HepG2 (cell line): ENCODE measurements at places on chromosomes 4 and X.

- H3K36me3 ChIP-seq: no peaks in the 10 kb centered on the region
- H3K27ac ChIP-seq: no peak overlapping the region
- no peaks in the 10 kb centered on the region for H3K4me1 ChIP-seq
- no peak overlapping the region for H3K4me3 ChIP-seq
- DNase-seq: no peak
Observed at GRCh38 chr4:181939199-181939945, 303.8 kb upstream of the TENM3 start.

DNA sequence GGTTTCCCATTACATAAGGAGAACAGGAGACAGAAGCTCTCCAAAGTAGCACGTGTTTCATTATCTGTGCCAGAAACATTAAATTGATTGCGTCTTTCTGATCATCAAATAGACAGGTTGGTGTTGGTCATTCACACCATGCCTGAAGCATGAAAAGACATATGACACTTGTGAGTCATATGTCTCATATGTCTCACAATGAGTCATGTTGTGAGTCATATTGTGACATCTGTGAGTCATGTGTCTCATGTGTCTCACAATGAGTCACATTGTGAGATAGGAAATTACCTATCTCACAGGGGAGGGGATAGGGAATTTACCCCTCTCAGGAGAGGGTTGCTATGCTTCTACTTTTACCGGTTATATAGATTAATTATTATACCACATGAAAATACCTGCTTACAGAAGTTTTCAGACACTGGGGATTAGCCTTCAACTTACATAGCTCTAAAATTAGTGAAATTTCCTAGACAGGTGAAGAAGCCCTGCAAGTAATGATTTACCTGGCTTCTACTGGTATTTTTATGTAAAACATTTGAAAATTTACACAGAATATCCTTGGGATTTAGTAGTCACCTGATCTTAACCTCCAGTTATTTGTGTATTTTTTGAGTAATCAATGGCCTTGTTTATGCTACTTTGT lies 80.8 kb downstream of the NPFFR2 start:
- no peaks in the 10 kb centered on the region for H3K4me1 ChIP-seq
- no peaks in the 10 kb centered on the region for H3K36me3 ChIP-seq
- H3K27me3 ChIP-seq: no peaks in the 10 kb centered on the region
- no peak overlapping the region for H3K27ac ChIP-seq
- H3K4me3 ChIP-seq: no peak overlapping the region
- peak; percentile 32 for DNase-seq

DNA sequence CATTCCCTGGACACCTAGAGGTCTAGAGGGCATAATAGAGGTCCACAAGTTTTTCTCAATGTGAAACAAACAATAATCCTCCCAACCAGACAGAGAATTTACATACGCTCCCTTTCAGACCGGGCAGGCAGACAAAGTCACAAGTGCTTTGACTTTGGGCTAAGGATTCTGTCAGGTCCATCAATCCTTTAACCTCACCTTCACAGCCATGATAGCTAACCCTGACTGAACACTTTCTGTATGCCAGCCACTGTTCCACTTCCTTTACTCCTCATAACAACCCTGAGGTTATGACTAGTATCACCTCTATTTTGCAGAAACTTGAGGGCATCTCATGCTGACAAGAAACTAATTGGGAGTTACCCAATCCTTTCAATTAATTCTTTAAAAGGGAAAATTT lies 118.8 kb upstream of the AFF2 start:
- H3K4me1 ChIP-seq: no peaks in the 10 kb centered on the region
- DNase-seq: no peak
- no peak overlapping the region for H3K27ac ChIP-seq
- H3K4me3 ChIP-seq: no peak overlapping the region
- no peaks in the 10 kb centered on the region for H3K27me3 ChIP-seq

DNA sequence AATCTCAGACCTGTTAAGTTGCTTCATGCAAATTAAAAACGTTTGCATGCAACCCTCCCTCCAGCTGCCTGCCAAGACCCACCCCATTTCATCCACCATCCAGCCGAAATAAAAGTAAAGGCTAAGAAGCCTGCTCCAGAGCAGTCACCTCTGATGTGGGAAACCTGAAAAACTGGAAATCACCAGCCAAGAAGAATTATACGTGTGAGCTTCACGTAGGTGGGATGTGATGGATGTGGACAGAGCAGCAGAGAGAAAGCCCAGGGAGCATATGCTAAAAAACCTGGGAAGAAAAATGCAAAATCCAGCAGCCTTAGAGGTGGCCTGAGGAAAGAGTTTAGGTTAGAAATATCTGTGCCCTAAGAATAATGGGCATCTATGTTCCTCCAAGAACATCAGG lies 160.6 kb upstream of the STS start:
- H3K4me1 ChIP-seq: peaks cover 25% of the 10 kb centered on the region
- no peak overlapping the region for H3K4me3 ChIP-seq
- DNase-seq: no peak
- H3K36me3 ChIP-seq: no peaks in the 10 kb centered on the region

GRCh38 chr4:6469144-6469543 lies 3.3 kb downstream of the PPP2R2C start:
- H3K36me3 ChIP-seq: no peaks in the 10 kb centered on the region
- H3K27ac ChIP-seq: no peak overlapping the region
- peaks cover 11% of the 10 kb centered on the region; the same call in 1 of the 2 replicates for H3K27me3 ChIP-seq
- H3K4me3 ChIP-seq: no peak overlapping the region

- no peaks in the 10 kb centered on the region for H3K27me3 ChIP-seq
- no peaks in the 10 kb centered on the region for H3K4me1 ChIP-seq
- no peak overlapping the region for H3K4me3 ChIP-seq
- no peak for DNase-seq
Observed at GRCh38 chr4:129335276-129335675, 239.3 kb downstream of the C4orf33 start.

DNA sequence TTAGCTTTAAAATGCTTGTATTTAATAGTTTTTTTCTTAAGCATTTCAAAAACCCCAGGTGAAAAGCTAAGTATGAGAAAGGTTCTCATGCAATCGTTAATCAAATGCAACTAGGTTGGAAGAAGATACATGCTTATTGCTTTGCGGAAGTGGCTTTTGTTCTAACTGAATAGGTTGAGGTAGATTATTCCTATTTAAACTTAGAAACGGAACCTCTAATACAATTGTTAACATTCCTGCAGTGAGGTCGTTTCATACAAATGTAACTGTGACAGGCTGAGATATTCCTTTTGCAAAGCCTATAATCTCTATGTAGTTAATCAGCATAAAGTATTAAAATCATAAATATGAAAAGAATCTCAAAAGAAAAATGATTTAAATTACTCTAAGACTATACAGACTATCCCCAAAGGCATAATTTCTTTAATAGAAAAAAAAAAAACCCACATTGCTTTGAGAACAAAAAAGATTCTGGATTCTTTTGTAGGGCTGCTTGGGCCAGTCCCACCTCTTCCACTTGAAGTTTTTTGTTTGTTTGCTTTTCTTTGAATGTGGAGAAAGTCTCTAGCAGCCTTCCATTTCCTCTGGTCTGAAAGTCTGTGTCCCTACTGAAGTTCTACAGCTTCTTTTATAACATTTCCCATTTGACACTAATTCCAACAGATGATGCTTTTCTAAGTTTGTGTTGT lies 25.6 kb upstream of the SORBS2 start:
- H3K27me3 ChIP-seq: no peaks in the 10 kb centered on the region
- H3K4me1 ChIP-seq: peaks cover 54% of the 10 kb centered on the region
- no peaks in the 10 kb centered on the region for H3K36me3 ChIP-seq
- DNase-seq: no peak
- peak overlapping the region; percentile 66 for H3K27ac ChIP-seq

DNA sequence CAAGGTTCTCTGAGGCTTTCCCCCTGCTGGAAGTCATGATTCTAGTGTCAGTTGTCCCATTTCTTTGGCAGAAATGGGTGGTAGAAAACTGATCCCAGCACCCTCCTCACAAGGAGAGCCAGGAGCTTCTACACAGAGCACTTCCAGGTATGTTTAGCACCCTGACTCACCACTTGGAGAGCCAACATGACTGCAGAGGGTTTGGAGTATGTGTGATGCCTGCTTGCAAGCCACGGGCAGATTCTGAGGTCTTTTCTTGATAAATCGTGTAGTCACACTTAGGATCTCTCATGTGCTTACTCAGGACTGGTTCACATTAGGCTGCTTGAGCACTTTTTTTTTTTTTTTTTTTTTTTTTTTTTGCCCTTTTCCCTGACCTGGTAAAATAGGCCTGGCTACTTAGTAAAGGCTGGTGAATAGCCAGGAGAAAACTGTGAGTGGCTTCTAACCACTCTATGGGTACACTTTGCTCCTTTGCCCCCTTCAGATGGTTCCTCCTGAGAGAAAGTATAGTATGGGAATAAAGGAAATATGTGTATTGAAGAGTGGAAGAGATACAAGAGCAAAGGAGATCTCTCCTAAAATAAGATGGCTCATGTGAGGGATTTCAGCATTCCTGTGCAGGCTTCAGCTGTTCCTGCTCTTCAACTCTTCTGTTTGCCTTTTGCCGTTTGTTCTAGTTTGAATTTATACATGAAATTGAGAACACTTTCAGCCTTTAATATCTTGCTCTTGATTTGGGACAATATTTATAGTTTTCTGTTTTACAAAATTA lies 103.6 kb downstream of the EMCN start:
- H3K27me3 ChIP-seq: no peaks in the 10 kb centered on the region
- no peak overlapping the region for H3K4me3 ChIP-seq
- DNase-seq: no peak
- H3K27ac ChIP-seq: no peak overlapping the region

DNA sequence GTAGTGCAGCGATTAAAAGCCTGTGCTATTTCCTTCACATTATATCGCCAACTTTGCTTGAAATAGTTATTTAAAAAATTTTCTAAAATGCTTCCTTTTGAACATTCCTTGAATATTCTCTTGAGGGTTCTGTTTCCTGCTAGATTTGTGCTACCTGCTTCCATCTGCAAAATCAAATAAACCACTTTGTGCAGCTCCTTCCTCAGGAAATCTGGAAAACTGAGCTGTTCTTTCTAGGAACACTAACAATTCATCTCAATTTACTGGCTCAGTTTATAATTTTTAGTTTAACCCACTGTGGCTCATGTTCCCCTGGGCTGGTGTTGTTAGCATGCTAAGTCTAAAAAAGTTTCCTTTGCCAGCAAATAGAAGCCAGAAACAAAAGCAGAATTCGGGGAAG lies 88.1 kb upstream of the LCORL start:
- H3K27ac ChIP-seq: no peak overlapping the region
- no peaks in the 10 kb centered on the region for H3K27me3 ChIP-seq
- no peak overlapping the region for H3K4me3 ChIP-seq

DNA sequence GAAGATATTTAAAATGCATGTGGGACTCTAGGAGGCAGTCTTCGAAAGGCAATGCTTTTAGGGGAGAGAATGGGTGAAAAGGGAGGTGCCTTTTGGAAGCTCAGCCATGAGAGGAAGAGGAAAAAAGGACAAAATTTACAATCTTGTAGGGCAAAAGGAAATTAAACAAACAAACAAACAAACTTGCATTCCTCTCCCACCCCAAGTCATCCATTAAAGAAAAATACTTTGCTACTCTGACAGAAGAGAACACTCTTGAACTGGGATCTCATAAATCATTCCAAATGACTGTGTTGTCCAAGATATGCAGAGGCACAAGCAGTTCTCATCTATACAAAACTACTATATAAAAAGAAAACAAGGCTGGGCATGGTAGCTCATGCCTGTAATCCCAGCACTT lies 46.7 kb downstream of the HELQ start:
- H3K4me1 ChIP-seq: peaks cover 14% of the 10 kb centered on the region
- H3K36me3 ChIP-seq: no peaks in the 10 kb centered on the region
- DNase-seq: no peak
- no peaks in the 10 kb centered on the region for H3K27me3 ChIP-seq
- H3K4me3 ChIP-seq: no peak overlapping the region

DNA sequence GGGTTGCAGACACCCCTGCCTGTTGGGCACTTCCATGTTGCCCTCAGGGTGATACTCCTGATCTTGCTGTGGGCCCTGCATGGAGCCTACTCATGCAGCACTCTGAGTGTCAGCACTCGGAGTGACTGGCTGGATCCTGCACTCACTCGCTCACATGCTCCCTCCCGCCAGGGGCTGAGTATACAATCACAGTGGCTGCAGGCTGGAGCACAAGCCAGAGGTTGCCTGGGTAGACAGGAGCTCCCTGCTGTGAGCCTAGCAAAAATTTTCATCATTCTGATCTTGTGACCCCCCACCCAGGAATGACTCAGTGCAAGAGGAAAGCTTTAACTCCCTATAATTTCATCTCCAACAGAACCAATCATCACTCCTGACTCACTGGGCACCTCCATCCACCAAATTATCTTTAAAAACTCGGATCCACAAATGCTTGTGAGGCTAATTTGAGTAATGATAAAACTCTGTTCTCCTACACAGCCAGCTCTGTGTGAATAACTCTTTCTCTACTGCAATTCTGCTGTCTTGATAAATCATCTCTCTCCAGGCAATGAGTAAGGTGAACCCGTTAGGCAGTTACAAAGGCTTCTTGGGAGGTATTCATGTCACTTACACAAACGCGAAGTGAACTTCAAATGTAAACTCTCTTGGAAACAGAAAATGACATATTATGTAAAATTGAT lies 1180.8 kb upstream of the PABPC4L start:
- no peaks in the 10 kb centered on the region for H3K4me1 ChIP-seq
- H3K27me3 ChIP-seq: no peaks in the 10 kb centered on the region
- H3K27ac ChIP-seq: no peak overlapping the region
- no peak for DNase-seq

DNA sequence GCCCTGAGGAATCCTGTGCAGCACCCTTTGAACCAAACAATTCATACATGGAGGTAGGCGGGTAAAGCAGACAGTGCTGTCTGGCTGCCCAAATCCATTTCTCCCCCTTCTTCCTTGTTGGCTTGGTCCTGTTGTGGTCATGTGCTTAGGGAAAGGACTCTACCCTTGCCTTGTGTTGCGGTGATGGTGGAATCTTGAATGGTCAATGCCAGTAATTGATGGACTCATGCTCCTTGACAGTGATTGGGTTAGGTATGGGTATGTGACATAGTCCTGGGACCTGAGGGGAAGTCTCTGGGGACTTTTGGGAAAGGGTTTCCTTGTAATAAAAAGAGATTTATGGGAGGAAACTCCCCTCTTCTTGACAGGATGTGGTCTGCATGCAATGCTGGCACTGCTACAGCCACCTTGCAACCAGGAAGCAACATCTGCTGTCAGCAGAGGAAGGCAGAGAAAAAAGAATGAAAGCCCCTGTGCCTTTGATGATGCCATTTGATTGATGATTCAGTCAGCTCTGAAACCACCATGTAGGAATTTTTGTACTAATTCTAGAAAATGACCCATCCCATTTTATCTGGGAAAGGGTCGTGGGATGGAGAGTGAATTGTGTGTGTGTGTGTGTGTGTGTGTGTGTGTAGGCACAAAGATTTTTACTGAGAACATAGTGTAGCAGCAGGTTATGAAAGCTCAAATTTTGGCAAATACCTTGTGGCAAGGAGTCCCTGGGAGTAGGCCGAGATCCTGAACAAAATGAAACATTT lies 30.0 kb upstream of the HUWE1 start:
- DNase-seq: no peak
- no peak overlapping the region for H3K27ac ChIP-seq
- H3K4me1 ChIP-seq: no peaks in the 10 kb centered on the region
- no peaks in the 10 kb centered on the region for H3K36me3 ChIP-seq
- no peak overlapping the region for H3K4me3 ChIP-seq
- no peaks in the 10 kb centered on the region for H3K27me3 ChIP-seq

- H3K4me3 ChIP-seq: no peak overlapping the region
- H3K4me1 ChIP-seq: peaks cover 54% of the 10 kb centered on the region
- peak; percentile 85 for DNase-seq
- no peaks in the 10 kb centered on the region for H3K27me3 ChIP-seq
Observed at GRCh38 chr4:74624351-74625151, 169.8 kb downstream of the BTC start.
